ENCODE measurements at places on chromosomes 12 and 14.
A peak's percentile ranks its signal among the peaks of the same experiment; 100 is the strongest.

DNA sequence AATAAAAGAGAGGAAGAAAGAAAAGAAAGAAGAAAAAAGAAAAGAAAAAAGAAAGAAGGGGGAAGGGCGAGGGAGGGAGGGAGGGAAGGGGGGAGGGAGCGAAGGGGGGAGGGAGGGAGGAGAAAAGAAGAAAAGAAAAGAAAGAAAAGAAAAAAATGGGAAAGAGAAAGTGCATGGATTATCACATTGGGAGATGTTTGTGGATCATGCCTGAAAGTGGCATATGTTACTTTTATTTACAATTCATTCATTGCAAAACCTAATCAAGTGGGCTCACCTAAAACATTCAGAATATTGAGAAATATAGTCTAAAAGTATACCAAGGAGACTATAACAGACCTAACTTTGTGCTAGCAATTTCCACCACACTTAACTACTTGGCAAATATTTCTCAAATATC lies 246.9 kb upstream of the SYT1 start:
- DNase-seq = no peak

DNA sequence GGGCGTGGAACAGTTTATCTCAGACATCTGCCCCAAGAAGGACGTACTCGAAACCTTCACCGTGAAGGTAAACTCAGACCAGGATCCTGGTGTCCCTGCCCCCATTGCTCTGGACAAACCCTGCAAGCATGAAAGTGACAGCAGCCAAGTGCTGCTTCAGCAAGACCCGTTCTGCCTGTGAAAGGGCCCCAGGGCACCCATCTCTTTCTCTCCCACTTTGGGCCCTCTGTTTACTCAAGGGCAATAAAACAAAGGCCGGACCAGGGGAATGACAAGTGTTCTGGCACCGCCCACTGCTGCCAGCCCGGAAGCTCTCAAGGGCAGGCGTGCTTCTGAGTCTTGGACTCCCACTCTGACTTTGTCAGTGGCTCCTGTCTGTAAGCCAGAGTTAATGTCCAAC lies 35.3 kb downstream of the CD9 start:
- no peak for DNase-seq

- no peak for DNase-seq
Observed at GRCh38 chr14:23202001-23202400, 18.5 kb upstream of the SLC7A8 start.

GRCh38 chr14:95835121-95835730 lies 41.4 kb upstream of the TUNAR start:
- no peak for DNase-seq

DNA sequence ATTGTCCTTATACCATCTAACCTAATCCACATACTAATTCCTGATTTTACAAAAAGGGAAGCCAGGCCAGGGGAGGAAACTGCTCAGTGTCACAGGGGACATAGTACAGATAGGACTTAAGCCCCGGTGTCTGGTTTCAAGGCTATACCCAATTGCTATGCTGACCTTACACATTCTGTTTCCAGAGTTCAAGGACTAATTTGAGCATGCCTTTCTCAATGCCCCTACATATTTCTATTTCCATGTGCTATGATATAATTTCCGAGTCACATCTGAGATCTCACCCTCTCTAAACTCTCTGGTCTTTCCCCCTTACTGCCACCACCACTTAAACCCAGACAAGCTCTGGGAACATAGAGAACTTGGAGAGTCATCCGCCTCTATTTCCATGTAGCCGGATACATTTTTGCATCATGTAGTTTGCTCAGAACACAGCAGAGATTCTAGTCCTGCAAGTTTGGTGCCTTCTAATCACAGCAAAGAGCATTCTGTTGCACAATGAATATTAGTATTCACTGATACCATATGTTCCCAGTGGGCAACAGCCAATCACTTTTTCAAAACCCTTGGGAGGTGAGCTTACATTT lies 34.2 kb downstream of the PPM1H start:
- no peak for DNase-seq

- no peak for DNase-seq
Observed at GRCh38 chr14:58690801-58691516, 53.2 kb downstream of the DACT1 start.

- no peak for DNase-seq
Observed at GRCh38 chr14:46322730-46323403, 328.7 kb downstream of the RPL10L start.

DNA sequence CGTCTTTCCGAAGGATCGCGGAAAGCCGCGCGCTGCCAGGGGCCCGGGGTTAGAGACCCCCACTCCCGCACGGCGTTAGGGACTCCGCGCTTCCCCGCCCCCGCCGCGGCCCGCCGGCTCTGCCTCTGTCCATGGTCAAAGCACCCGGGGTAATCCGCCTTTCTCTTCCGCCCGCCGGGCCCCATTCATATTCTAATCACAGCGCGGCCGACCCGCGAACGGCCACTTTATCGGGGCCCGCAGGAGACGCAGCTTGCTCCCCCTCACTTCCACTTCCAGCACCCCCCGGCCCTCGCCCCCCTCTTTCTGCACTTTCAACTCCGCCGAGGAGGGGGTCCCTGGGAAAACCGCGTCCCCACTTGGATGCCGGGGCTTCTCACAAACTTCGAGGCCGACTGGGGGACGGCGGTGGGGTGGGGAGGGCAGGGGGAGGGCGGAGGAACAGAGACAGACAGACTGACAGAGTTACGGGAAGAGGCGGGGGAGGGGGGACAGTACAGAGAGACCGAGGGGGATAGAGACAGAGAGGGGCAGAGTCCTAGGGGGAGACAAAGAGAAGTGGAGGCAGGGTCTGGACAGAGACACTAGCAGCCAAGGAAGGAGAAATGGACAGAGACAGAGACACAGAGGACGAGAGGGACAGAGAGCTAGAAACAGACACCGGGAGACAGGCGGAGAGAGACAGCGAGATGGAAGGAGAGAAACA lies 1.1 kb upstream of the RFX4 start:
- no peak for DNase-seq

DNA sequence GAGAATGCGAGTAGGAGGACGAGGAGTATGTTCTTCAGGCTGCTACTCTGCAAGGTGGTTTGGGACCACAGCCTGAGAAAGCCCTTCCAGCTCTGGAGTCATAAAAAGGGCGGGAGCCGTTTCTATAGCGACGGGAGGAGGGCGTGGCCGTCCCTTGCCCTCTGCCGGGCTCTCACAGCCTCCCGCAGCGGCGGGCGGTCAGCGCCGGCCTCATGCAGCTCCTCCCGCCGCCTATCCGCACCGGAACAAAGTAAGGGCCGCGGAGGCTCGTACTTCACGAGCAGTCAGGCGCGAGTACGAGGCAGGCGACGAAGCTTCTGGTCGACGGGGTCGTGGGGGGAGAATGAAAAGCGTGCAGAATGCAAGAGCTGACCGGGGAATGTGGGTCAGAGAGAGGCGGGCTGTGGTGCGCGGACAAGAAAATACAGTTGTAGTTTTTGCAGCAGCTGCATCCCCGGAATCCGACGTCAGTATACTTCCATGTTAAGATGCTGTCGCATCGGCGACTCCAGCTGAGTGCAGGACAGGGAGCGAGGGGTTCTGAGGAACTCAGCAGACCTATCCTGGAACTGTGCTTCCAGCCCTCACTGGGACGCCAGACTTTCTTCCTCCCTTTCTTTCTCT lies at the start of gene DYRK4:
Gene DYRK4, plus strand, starts transcription at position 175 of the 624 bp plus-strand sequence. Its CDS starts 38 bp downstream, at position 213.
- DNase-seq = no peak

GRCh38 chr12:132085291-132085635 lies 58.9 kb downstream of the DDX51 start:
- DNase-seq = no peak

GRCh38 chr14:67240978-67241410 lies 241 bp upstream of the PALS1 start:
- peak; percentile 89 for DNase-seq

DNA sequence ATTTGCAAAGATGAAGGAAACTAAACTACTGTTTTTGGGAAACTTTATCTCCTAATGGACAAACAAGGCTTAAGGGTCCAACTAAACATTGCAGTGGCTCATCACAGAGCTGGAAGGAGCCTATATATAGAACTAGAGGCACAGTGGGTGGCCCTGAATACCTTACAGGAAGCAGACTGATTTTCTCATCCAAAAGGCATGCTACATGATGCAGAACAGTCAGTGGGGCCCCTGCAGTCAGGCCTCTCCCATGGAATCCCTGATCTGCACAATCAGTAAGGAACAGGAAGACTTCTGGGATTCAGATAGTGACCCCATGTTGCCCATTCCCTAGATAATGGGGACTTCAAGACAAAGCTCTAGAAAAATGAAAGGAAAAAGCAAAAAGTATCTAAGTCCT lies 1.9 kb upstream of the LLPH start:
- no peak for DNase-seq

DNA sequence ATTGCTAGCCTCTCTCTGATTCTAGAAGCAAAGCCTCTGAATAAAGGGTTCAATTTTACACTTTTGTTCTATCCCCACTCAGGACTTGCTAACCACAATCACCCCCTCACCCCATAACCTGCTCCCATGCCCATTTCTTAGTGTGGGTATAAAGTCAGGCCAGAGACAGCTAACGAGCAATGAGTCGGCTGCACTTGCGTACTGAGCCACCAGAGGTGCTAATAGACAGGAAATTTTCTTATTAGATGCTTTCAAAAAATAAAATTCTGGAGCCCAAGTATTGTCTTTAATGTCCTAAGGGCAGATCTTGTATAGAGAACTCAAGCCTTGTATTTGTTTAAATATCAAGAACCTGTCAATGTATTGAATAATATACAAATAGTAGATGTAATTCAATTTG lies 256.9 kb downstream of the SYT1 start:
- no peak for DNase-seq

DNA sequence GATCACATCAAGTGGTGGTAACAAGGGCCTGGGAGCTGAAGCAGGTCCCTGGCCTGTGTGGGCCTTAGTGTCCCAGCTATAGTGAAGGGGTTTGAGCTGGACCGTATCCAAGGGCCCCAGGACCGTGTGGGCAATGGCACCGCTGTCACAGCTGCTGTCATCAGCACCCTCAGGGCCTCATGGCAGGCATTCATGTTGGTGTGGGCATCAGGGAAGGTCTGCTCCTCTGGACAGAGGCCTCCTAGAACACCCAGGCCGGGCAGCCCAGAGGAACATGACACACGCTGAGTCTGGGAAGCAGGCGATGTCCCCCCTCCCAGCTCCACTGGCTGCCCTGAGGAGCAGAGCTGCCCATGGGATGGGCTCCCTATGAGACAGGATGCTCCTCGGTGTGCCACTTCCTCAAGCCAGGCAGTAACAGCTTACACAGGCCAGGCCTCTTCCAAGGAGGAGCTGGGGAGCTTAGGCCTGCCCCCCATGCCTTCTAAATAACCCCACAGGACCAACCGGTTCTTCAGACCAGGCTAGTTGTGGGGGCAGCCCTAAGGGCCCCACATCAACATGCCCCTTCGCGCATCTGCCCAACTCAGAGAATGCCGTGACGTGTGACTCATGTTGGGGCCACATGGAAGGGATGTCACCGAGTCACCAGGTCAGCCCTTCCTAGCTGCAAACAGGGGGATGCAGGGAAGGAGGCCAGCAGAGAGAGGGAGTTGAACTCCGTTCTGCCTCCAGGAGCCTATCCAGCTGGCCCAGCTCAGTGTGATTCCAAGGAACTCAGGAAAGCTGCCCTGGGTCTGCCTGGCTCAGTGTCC lies 80.4 kb downstream of the PITPNM2 start:
- DNase-seq = no peak

DNA sequence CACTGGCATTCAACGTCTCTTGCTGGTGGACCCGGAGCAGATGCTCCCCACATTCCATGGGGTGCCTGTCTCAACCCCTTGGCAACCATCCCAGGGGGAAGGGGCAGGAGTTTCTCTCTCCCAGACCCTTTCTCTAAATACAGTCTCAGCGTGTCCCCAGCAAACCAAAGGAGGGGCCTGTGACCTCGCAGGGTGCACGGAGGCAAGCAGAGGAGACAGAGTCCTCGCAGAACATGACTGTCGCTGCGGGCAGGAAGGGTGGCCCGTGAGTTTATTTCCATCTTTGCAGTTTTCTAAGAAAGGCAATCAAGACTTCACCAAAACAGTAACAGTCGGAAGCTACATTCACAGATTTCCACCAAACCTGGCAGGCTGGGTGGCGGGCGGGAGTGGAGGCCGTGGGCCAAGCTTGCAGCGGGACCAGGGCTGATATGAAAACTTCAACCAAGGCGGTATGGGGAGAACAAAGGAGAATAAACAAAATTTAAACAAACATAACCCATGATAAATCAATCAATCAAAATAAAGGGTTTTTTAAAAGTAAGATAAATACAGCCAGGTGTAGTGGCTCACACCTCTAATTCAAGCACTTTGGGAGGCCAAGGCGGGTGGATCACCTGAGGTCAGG lies 18.6 kb downstream of the BRF1 start:
- DNase-seq = no peak

- peak; percentile 30 for DNase-seq
Observed at GRCh38 chr14:52267501-52268278, at the start of gene PTGDR. Gene PTGDR, plus strand, starts transcription at chr14:52267698. Its CDS starts 117 bp downstream, at chr14:52267815.

- DNase-seq = no peak
Observed at GRCh38 chr12:26431211-26431610, 235.8 kb downstream of the SSPN start.

DNA sequence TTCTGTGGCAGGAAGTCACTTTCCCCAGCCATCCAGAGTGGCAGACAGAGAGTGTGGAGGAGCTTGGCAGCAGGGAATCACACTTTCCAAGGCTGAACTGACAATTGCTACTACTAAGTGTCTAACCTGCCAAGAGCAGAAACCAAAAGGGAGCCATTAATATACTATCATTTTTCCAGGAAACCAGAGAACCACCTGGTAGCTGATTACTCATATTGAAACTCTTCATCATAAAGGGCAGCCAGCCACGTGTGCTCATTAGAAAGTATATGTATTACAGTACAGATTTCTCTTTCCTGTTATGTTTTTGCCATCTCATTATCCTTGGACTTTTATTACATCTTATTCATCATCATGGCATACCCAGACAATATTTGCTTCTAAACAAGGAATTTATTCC lies 374.9 kb downstream of the GXYLT1 start:
- no peak for DNase-seq

DNA sequence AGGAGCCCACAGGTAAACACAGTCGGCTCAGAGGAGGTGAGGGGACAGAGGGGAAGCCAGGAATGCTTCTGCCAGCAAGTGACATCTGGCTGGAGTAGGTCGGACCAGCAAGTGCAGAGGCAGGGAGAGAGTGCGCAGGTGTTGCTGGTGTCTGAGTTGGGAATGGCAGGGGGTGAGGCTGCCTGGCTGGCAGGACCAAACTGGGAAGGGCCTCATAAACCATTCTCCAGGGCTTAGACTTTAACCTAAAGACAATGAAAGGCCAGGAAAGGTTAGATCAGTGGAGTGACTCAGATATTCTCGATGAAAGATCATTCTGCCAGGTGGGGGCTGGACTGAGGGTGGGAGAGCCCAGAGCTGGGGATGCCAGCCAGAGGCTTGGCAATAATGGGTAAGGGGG lies 66.4 kb downstream of the ITPK1 start:
- no peak for DNase-seq

GRCh38 chr12:1481326-1481725 lies 113.1 kb downstream of the FBXL14 start:
- no peak for DNase-seq

Data from activated T-helper 9 cell treated with anti-CD3 and anti-CD28 coated beads, Interleukin-2, amount 50 U/mL, for 16 hours (primary cell).